ENCODE measurements at places on chromosomes 3 and 15.

DNA sequence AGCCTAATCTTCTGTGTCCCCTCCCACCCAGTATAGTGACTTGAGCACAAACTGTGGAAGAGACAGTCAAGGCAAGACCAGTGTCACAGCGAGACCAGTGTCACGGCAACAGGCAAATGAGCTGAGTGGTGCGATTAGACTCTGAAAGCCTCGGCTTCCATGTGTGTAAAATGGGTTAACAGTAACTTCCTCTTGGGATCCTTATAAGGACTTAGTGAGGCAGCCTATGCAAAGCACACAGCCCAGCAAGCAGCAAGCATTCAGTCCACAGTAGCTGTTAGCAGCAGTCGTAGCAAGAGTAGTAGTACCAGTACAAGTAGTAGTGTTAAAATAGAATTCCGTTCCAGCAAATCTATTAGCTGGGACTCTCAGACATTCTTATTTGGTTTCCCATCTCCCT lies 334.1 kb downstream of the GABRB3 start:
- no peak for DNase-seq

GRCh38 chr15:78689626-78690025 lies 48.6 kb upstream of the CHRNB4 start:
- DNase-seq: no peak

- DNase-seq: peak; percentile 69
Measured at GRCh38 chr3:142027735-142028134, 121.6 kb downstream of the TFDP2 start.

- no peak for DNase-seq
Measured at GRCh38 chr15:48565560-48566482, 79.7 kb downstream of the FBN1 start.

GRCh38 chr3:66033241-66034138 lies 5.2 kb downstream of the MAGI1 start:
- no peak for DNase-seq

DNA sequence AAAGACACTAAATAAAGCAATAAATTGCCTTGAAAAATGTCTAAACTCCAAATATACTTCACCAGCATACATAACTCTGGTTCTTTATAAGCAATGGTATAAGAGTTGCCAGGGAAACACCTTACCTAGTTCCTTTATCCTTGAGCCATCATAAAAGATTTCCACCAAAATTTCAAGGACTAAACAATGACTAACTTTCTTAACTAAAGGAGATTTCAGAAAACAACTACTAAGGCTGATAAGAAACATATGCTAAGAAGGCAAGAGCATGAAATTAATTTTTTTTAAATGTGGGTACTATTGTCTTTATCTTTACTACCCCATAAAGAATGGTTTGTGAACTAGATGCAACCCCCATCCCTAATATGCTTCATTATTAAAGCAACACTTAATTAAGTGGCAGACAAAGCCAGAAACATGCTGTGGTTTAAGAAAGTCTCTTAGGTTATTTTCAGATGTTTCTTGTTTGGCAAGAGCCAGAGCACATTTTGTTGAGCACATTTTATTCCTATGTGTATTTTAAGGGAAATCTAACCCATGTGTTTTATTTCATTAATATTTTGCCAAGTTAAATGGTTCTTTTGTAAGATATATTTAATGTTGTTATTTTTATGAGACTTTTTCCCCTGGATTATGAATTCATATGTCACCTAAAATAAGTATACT lies 17.4 kb upstream of the VEPH1 start:
- no peak for DNase-seq

GRCh38 chr15:35095941-35096340 lies 10.8 kb upstream of the NANOGP8 start:
- no peak for DNase-seq

GRCh38 chr3:190261740-190262139 lies 60.5 kb downstream of the CLDN1 start:
- DNase-seq: no peak

GRCh38 chr15:48064421-48064820 lies 56.4 kb upstream of the SLC24A5 start:
- no peak for DNase-seq

DNA sequence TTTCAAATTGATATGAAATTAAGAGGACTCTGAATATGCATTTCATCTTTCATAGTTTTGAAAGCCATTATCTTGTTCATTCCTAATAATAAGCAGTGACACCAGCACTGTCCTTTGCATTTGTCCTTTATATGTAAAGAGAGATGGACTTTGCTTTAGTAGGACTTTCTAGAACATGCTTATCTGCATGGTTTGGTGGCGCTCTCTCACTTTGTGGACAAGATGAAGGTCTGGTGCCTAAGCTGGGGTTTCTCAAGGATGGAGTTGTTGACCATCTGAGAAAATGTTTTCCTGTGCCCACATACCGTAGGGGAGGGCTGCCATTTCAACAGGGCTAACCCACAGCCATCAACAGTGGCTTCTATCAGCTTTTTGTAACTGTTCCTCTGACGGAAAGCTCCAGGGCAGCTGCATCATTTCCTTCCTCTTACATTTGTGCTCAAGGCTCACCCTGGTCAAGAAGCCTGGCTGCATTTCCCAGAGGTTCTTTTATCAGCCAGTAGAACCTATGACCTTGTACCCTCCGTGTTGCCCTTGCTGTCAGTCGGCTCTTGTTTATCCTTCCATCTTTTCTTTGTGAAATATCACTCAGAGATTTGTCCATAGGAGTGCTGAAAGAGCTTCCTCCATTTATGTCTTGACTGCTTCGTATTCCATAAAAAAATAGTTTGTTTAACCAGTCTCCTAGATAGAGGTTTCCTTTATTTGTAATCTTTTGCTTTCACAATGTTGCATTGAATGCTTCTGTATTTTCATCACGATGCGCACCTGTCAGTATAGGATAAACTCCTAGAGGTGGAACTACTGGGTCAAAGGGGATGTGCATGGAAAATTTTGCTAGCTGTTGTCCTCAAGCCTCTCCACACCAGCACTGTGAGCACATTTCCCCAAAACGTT lies 44.6 kb downstream of the ABHD2 start:
- DNase-seq: no peak

DNA sequence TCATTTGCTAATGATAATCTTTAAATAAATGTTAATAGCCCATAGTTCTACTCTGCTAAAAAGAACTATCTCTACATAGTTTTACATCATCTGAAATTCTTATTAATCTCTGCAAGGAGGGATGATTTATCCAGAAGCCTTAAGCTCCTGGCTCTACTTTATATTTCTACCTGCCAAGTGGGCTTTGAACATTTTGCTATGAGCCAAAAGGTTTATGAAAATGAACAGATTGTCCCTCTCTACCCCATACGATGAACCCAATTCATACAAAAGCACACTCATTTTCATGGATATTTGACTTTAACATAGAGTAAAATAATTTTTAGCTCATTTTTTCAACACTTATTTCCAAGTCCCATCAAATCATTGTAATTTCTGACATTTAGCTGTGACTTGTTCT lies 611.0 kb downstream of the NSUN3 start:
- DNase-seq: no peak

- DNase-seq: no peak
Measured at GRCh38 chr3:120331076-120331475, 18.1 kb downstream of the LRRC58 start.

GRCh38 chr3:56911363-56911762 lies 109.6 kb upstream of the ARHGEF3 start:
- DNase-seq: no peak

DNA sequence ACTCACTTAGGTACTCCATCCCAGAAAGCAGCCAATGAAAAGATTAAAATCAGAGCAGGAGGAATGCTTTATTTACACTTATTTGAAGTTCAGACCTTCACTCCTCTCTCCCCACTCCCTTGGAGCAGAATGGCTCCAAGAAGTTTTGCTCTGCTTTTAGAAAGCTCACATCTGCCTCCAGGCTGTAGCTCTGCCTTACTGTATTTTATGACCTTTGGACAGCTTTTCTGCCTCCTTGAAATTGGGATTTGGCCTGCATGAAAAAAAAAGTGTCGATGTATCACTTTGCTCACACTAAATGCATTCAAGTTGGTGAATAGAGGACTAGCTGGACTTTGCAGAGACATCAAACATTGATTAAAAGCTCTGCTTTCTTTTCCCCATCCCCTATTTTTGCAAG lies 95.3 kb downstream of the SLC9A9 start:
- no peak for DNase-seq

DNA sequence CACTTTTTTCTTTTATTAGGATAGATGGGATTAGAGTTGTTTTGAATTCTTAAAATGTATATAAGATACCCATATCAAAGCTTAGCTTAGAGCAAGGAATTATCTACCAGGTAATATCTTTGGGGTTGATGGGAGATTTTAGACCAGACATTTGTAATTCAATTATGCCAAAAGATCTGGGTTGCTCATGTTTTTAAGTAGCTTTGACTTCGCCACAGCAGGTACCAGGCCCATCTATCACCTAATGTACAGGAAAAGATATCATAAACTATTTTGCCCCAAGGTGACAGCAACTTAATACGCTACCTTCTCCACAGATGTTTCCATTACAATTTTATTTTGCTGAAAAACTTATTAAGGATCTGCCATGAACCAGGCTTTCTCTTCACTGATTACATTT lies 514.6 kb upstream of the ADAMTS9 start:
- DNase-seq: no peak

- no peak for DNase-seq
Measured at GRCh38 chr3:137105277-137105977, 147.6 kb downstream of the IL20RB start.

- no peak for DNase-seq
Measured at GRCh38 chr3:128318275-128318941, 148.3 kb downstream of the DNAJB8 start.

- no peak for DNase-seq
Measured at GRCh38 chr3:55571913-55572312, 84.8 kb upstream of the WNT5A start.

DNA sequence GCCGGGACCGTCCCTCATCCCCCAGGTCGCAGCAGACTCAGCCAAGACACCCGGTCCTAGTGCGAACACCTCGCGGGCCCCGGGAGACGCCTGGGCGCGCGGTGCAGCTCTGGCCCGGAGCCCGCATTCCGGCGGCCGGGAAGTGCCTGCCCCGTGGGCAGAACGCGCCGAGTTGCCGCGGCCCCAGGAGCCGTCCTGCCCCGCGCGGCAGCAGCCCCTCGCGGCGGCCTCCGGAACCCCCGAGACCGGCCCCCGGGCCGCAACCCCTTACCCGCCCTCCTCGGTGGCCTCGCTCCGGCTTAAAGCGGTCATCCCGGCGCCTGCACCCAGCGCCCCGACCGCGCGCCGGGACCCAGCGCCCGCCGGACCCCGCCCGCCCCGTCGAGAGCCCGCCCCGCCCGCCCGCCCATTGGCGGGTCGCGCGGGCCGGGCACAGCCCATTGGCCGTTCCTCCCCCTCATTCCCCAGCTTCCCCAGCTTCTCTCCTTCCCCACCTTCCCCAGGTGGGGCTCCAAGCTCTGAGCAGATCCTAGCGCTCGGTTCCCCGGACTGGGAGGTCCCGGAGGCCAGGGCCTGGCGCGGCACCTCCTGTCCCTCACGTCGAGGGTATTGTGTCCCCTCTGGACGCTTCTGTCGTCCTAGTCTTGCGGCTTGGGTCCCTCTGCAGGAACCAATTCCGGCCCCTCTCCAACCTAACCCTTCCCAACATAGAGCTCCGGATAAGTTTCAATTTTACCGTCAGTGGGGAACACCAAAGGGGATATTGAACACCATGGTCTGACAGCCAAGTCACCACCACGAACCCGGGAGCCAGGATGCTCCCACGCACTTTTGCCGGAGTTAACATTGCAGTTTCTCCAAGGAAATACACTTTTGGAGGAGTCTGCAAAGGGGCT lies at the start of gene GRAMD2A:
Gene GRAMD2A, minus strand, starts transcription at position 328 of the 896 bp plus-strand sequence.
- DNase-seq: peak; percentile 64

DNA sequence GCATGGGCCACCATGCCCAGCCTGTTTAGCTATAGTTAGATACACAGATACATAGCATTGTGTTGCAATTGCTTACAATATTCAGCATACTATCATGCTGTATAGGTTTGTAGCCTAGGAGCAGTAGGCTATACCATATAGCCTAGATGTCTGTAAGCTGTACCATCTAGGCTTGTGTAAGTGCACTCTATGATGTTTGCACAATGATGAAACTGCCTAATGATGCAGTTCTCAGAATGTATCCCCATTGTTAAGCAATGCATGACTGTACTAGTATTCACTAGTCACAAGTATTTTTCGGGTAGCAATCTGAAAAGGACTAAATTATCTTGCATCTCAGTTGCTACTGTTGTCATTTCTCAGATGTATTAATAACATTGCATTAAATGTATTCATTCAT lies 16.0 kb downstream of the PIGB start:
- no peak for DNase-seq

DNA sequence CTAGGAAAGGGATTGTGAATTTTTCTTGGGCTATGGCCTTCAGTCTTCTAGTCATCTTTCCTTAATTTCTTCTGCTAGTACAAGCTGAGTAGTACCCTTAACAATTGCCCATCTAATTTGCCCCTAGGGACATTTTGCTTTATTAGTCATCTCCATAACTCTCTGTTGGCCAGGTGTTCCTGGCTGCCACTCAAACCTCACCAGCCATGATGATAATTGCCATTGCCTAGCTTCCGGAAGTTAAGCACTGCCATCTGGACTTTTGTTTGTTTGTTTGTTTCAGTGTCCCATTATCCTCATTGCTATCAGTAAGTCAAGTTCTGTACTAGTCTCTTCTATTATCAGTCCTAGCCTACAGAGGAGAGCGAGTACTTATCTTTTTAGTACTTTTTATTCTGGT lies 36.6 kb upstream of the UBL7 start:
- DNase-seq: no peak

- no peak for DNase-seq
Measured at GRCh38 chr3:162117961-162118360, 621.4 kb downstream of the OTOL1 start.

DNA sequence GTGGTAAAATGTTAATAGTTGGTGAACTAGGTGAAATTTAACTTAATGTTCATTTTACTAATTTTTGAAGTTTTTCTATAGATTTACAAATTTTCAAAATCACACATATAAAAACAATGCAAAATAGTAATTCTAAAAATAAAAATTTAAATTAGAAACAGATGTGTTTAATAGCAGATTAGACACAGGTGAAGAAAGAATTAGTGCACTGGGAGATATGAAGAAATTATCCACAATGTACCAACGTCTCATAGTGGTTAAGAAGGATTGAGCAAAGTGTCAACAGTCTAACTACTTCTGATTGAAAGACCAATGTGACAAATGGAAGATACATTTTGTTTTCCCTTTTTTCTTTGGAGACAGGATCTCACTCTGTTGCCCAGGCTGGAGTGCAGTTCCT lies 26.5 kb downstream of the SPG11 start:
- no peak for DNase-seq

DNA sequence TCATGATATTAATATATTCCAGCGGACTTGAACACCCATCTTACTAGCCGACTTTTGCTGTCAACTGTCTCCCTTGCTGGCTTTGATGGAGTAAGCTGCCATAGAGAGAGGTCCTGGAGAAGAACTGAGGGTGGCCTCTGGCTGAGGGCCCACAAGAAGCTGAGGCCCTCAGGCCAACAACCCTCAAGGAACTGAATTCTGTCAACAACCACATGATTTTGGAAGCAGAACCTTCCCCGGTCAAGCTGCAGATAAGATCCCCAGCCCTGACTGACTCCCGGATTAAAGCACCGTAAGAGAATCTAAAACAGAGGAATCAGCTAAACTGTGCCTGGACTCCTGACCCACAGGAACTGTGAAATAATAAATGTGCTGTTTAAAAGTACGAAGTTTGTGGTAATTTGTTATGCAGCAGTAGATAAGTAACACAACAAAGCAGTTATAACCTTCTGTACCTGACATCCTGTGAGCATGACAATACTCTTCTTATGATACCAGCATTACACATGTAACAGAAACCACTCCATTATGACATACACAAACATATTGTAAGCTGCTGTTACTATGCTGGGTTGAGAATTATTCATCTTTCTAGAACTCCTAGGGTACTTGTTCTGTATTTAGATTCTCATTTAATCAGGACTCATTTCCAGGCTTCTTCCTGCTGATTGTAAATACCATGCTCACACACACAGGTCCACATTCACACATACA lies 66.2 kb downstream of the HES1 start:
- no peak for DNase-seq

Measured in activated CD4-positive, alpha-beta T cell treated with anti-CD3 and anti-CD28 coated beads for 36 hours (primary cell).